ENCODE measurements at places on chromosomes 5 and 9. TPM values are rescaled to one million over a fixed set of nuclear protein-coding genes. Genes with fewer than 3 reads are reported as not detected.

Gene EIF4E1B
- total RNA-seq = not detected

Gene IRX2
- 0.38 TPM for total RNA-seq

DNA sequence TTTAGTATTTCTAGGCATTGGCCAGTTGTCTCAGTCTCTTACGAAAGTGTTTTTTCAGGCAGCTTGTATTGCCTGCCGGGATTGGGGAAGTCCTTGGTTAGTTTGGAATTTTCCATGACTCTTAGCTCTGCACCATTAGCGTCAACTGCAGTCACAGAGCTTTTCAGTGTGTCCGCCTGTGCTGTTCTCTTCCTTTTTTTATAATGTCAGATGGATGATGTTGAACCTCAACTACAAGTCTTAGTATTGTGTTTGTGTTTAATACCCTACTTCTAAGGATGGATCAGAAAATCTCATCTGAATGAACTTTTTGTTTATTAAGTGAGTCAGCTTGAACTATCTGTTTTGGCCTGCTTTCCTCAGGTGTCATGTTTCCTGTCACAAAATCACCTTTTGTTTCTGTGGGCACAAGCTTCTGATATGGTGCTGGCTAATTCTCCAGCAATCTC, 33.1 kb downstream of the ATP6V0E1 start:
- no peak for DNase-seq

GRCh38 chr9:89686126-89686525, 81.3 kb downstream of the GADD45G start:
- peak; percentile 36 for DNase-seq

DNA sequence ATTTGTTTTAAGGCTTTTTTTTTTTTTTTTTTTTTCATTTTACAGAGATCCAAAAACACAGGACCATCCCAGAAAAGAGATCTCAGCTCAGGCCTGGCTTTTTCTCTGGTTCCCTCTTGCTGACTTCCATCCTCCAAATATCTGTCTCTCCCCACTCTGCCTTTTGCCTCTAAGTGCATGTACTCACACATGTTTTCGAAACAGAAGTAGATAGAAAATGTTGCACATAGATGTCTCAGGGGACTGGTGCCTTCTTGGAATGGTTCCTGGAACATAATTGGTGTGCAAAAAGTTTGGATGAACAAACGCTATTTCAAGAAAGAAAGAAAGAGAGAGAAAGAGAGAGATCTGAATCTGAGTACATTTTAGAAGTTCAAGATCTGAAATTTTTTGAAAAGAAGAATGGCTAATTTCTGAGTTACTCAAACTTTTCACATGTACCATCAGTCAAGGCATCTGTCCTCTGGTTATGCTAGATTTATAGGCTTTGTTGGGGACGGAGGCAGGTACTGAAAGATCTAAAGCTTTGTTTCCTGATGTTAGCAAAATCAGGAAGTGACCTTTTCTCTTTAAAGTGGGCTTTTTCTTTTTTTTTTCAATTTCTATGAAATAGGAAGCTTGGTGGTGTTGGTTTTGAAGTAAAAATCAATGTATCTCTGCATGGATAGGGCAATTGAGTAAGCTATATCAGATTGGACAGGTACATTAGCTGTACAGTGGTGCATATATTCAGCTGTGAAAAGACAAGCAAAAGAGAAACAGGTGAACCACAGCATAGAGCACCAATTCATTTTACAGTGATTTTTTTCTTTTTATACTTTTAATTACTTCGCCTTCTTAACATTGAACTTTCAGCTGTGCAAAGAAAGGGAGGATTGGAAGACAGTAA, 8.5 kb upstream of the TNFSF8 start:
- DNase-seq = no peak

DNA sequence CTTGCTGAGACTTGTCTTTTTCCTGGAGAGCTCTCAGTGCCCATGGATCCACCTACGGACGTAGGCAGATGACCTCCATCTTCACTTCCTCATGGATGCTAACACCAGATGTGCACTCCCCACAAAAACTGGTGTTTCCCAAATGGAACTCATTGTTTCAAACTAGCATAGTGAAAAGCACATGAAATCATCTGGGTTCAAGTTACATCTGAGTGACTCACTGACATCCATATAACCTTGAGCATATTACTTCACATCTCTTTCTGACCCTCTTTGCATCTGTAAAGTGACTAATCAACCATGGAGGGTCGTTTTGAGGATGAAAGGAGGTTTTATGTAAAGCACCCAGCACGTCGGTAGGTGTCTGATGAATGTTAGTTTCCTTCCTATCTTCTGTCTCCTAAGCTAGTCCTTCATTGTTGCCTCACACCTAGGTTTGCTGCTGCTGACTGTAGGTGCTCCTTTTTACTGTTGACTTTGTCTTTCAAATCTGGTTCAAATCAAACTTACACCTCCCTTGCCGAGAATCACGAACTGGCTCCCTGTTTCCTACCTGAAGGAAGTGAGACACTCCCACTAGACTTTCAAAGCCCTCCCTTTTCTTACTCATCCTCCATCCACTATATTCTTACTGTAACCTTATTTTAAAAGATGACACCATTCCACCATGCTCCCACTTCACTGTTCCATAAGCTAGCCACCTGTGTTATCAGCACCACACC, 10.3 kb downstream of the OCLN start:
- no peak for DNase-seq

Gene PCDHB11
- total RNA-seq = 4.0 TPM

Gene SPATA31C1
- total RNA-seq = not detected

Gene PCDHGA2
- total RNA-seq = 7.4 TPM

- no peak for DNase-seq
These were observed 560.2 kb upstream of the CLINT1 start for GRCh38 chr5:158419186-158419585.

DNA sequence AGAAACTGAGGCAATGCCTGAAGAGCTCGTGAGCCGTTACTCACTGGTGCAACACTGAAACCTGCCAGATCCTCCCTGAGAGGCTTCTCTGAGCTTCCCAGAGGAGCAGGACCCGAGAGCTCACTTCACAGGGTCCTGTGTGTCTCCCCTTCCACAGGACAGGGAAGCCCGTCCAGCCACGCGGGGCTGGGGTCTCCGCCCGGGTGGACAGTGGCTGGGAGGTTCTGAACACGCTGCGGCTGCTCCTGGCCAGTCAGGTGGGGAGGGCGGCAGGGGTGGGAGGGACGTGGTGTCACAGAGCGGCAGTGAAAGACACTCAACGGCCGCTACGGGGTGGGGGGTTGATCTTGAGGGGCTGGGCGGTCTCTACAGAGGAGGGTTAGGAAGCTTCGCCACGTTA, 290 bp upstream of the ZDHHC11 start:
- peak; percentile 60 for DNase-seq

- peak; percentile 82 for DNase-seq
These were observed 724 bp upstream of the LYSMD3 start for GRCh38 chr5:90529939-90530677.

- no peak for DNase-seq
These were observed 55.0 kb downstream of the MEF2C start for GRCh38 chr5:88827997-88828396.

- DNase-seq = no peak
These were observed 14.1 kb upstream of the TNFAIP8 start for GRCh38 chr5:119341452-119342349.

- DNase-seq = peak; percentile 49
These were observed 166.9 kb upstream of the MRPS30 start for GRCh38 chr5:44641820-44642219.

DNA sequence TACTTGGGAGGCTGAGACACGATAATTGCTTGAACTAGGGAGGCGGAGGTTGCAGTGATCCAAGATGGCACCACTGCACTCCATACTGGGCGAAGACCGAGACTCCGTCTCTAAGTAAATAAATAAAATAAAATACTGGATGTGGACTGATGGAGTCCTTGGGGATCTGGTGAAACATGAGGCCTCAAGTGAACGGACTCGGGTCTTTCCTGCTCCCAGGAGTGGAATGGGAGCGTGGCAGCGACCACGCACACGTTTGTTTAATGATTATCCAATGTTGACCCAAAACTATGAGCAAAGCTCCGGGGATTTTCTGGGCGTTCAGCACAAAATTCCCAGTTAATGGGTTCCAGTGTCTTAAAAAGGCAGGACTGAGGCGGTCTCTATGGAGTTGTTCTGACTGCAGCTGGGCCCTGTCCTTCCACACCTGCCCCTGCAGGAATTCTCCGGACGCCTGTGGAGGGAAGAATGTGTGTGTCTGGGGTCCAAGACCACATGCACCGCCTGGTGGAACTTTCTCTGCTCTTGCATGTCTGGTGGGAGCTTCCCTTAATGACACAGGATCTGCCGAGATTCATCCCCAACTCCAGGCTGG, 26.6 kb downstream of the NEK6 start:
- no peak for DNase-seq

Gene LAMC3
- not detected for total RNA-seq

- DNase-seq = no peak
These were observed 75.5 kb downstream of the FGF1 start for GRCh38 chr5:142610176-142611001.

- DNase-seq = no peak
These were observed 29.8 kb downstream of the JAKMIP2 start for GRCh38 chr5:147752666-147753290.

DNA sequence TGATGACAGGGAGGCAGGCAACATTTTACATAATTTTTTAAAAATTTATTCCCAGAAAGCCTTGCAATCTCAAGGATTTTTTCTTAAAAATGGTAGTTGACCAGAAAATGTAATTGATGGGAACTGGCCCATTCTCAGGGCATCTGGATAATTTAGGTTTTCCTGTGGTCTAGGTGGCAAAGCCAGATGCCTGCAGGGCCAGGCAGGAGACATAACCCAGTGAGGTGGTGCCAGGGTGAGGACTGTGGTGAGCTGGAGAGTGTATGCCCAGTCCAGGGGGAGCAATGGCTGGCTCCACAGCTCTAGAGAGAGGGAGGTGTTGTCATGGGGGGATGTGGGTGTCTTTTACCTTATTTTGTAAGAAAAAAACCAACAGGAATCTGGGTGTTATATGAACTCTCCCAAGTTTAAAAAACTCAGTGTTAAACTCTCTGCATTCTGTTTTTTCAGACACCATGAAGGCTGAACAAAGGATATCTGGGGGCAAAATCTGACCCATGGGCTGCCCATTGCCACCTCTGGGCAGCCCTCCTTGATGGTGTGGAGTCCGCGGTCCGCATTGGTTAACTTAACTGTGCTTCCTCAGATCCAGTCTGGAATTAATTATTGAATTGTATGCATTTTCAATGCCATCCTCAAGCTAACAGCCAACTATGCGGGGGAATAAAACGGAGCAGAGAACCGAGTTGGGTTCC, 43.9 kb downstream of the BOD1 start:
- DNase-seq = no peak

Gene PKD2L2
- 0.29 TPM for total RNA-seq

Gene IFNA2
- not detected for total RNA-seq

Gene TTC39B
- 30.1 TPM for total RNA-seq

Gene INSL4
- total RNA-seq = not detected

Gene ASB6
- 14.1 TPM for total RNA-seq

- DNase-seq = no peak
These were observed 176.3 kb downstream of the MAN2A1 start for GRCh38 chr5:109866051-109866450.

GRCh38 chr5:109246841-109247592, 162.8 kb downstream of the PJA2 start:
- DNase-seq = no peak

Gene FAM53C
- 20.7 TPM for total RNA-seq

DNA sequence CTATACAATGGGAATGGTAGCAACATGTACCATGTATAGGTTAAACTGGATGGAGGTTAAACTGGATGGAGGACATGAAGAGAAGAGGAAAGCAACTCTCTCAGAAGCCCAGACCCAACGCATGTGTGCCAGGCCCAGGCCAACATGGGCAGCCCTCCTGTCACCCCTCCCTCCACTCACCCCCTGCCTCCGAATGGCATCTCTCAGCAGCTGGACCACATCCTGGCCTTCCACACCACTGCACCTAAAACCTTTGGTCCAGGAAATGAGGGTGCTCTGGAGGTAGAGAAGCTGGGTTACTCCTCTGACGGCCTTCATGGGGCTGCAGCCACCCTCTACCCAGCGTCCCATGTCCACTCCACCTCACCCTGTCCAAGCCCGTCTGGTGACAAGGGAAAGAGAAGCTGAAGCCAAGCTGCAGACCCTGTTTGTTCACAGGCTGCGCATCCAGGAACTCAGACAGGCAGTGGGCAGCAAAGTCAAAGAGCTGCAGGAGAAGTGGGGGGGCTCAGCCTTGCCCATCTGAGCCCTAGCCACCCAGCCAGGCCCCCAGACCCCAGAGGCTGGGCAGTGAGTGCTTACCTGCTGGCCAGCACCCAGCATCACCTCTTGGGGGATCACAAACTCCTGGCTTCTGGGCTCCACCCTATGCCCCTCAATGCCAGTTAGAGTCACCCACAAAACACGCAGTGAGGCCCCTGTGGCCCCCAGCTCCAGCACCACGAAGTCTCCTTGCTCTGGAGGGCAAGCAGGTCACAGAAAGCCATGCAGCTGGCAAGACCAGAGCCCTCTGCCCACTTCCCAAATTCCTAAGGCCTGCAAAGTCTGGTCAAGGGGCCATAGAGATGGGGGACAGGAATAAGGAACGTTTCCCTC, 8.5 kb downstream of the HK3 start:
- DNase-seq = no peak

Gene IFNK
- total RNA-seq = not detected

GRCh38 chr5:14066326-14066725, 76.8 kb upstream of the TRIO start:
- DNase-seq = no peak

- no peak for DNase-seq
These were observed 31.5 kb upstream of the ZFAND5 start for GRCh38 chr9:72396247-72397091.

- DNase-seq = no peak
These were observed 42.4 kb downstream of the NKX2-5 start for GRCh38 chr5:173192561-173192960.

- no peak for DNase-seq
These were observed 16.1 kb upstream of the ZNF462 start for GRCh38 chr9:106846857-106847256.

Gene SYK
- total RNA-seq = 13.2 TPM

DNA sequence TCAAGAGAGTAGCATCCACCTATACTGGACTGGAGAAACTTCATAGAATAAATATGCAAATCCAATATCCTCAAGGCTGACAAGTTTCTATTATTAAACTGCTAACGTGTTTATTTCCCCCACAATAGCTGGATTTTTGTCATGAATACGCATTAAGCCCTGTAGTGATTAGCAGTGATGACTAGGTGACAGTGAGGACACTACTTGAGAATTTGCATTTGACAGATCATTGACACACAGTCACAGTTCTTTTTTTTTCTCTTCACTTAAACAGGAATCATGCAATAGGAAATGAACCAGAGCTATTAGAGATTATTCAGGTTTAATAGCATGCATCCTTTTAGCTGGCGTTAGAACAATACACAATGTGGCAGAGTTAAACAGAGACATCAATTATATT, 35.3 kb downstream of the MPDZ start:
- no peak for DNase-seq
